ENCODE measurements at places on chromosomes 1 and 21.

- DNase-seq = peak; percentile 93
Measured at GRCh38 chr21:45470773-45471524, 66.0 kb downstream of the COL18A1 start.

GRCh38 chr1:87796471-87796901, 467.8 kb downstream of the LMO4 start:
- no peak for DNase-seq

DNA sequence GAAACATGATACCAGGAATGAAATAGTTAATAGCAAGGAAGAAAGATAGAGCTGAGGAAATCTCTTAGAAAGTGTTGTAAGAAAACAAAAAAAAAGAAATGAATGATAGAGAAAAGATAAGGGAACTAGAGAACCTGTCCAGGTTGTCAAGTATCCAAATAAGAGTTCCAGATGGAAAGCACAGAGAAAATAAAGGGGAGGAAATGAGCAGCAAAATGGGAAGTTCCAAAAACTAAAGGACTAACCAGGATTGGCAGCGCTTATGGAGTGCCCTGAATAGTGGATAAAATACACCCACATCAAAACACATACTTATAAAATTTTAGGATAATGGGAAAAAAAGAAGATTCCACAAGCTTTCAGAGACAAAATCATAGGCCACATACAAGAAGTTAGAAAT, 55.2 kb downstream of the ARHGAP29 start:
- DNase-seq = no peak

GRCh38 chr1:220267630-220268029, 4.6 kb downstream of the RAB3GAP2 start:
- no peak for DNase-seq

DNA sequence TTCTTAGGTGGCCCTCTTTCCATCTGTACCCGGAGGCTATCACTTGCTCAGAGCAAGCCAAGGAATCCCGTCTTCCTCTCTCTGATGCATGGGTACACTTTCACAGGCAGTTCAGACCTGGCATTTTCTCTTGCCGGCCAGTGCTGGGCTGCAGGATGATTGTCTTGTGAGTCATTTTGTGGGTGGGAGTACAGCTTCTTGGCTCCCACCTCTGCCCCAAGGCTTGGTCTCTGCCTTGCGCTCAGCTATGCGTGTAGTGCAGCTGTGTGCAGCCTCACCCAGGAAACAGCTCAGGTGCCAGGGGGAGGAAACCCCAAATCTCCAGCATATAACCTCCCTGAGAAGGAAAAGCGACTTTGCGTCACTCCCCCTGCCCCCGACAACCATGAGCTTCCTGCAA, 3.9 kb upstream of the AJAP1 start:
- DNase-seq = peak; percentile 52

- DNase-seq = no peak
Measured at GRCh38 chr1:87905651-87906050, 577.0 kb downstream of the LMO4 start.

All from AG10803 (cell line).